A172 (cell line): ENCODE measurements at places on chromosomes 1 and 21. TPM values are rescaled to one million over a fixed set of nuclear protein-coding genes. Genes with fewer than 3 reads are reported as not detected.

DNA sequence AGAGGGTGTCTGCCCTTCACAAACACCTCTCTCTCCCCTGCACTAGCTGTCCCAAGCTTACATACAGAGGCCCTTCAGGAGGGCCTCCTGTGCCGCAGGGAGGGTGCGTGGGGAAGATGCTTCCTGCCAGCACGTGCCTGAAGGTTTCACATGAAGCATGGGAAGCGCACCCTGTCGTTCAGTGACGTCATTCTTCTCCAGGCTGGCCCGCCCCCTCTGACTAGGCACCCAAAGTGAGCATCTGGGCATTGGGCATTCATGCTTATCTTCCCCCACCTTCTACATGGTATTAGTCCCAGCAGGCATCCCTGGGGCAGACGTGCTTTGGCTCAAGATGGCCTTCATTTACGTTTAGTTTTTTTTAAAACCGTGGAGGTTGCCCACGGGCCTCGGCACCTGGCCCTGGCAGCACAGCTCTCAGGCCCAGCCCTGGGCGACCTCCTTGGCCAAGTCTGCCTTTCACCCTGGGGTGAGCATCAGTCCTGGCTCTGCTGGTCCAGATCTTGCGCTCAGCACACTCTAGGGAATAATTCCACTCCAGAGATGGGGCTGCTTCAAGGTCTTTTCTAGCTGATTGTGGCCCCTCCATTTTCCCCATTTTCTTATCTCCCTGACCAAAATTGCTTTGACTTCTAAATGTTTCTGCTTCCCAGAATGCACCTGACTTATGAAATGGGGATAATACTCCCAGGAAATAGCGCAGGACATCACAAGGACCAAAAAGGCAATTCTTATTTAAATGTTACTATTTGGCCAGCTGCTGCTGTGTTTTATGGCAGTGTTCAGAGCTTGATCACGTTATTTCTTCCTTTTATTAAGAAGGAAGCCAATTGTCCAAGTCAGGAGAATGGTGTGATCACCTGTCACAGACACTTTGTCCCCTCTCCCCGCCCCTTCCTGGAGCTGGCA is 6.1 kb downstream of the NPPA start:
- DNase-seq = no peak

GRCh38 chr1:110083061-110083865 is 12.8 kb upstream of the ALX3 start:
- no peak for DNase-seq

DNA sequence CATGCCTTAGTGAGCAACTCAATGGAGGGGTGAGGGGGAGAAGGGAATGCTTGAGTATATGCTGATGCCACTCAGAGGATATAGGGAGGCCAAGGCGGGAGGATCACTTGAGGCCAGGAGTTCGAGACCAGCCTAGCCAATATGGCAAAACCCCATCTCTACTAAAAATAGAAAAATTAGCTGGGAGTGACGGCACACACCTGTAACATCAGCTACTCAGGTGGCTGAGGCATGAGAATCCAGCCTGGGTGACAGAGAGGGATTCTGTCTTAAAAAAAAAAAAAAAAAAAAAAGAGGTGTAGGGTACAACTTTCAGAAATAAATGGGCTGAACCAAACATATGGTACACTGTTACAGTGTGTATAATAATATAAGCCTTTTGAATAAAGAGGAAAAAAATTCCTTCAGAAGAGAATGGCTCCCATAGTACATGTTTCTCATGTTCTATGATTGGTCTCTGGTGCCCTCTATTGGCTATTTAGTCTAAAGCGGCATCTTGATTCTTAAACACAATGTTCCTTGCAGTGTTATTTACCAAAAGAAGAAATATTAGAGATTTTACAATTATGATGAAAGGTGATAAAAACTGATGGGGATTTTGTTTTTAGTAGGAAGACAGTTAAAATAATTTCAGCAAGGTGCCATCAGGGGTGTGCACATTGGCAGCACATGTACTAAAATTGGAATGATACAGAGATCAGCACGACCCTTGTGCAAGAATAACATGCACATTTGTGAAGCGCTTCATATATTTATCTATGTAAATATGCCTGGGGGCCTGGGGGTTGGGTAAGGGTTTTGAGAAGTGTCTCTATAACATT is 109.8 kb downstream of the PATJ start:
- DNase-seq = peak; percentile 62

GRCh38 chr1:31800674-31800967 is 15.2 kb downstream of the SPOCD1 start:
- DNase-seq = no peak

DNA sequence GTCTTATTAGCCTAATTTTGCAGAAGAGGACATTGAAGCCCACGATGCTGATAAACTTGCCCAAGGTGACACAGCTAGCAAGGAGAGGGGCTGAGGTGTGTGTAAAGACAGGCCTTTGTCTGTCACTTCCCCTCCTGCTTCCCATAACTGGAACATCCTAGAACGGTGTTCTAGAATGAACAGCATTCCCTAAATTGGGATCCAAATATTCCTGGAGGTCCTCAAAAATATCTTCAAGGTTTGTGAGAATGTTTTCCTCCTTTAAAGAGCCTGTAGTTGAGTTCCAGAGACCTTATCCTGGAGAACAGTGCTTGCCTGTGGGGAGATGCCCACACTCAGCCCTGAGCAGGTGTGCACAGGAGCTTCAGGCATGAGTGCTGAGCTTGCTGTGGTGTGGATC is 41.5 kb upstream of the SAMD13 start:
- DNase-seq = no peak

GRCh38 chr1:243528459-243529121 is 272.7 kb downstream of the SDCCAG8 start:
- DNase-seq = no peak

- DNase-seq = peak; percentile 35
Measured at GRCh38 chr1:111516005-111516535, 12.6 kb upstream of the ADORA3 start.

- DNase-seq = no peak
Measured at GRCh38 chr1:86149591-86149990, 7.0 kb downstream of the COL24A1 start.

DNA sequence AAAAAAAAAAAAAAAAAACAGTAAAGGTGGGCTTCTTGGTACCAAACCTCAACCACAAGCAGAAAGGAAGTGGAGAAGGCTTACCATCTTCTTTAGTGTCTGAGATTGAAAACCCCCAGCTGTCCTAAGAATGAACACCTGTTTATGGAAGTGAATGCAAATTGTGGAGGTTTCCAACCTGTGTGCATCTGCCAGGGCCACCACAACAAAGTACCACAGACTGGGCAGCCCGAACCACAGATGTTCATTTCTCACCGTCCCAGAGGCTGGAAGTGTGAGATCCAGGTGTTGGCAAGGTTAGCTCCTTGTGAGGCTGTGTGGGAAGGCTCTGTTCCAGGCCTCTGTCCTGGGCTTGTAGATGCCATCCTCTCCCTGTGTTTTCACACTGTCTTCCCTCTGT is 348.7 kb downstream of the SETD4 start:
- DNase-seq = no peak

DNA sequence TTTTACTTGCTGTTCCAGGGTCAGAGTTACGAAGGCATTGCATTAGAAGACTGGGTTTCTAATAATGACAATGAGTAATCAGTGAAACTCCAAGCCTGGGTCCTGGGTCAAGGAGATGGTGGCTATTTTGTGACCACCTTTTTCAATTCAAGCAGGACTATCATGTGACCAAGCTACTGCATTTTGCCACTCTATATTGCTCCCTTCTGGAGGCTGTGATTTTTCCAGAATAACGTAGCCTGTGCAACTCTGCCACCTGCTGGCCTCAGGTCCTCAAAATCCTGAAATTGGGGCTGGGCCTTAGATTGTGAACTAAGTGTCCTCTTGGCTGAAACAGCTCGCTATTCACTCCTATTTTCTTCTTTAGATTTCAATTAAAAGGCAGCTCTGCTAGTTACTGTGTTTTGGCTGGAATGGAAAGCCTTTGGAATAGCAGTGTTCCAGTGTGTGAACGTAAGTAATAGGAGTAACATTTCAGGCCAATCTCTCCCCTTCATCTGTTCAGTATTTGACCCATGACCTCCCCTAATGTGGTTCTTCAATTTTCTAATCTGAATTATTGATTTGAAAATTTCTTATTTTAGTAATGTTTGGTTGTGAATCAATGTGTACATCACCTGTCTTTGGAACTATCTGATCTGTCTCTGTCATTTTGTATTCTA is 52.9 kb upstream of the CD46 start:
- DNase-seq = peak; percentile 66

DNA sequence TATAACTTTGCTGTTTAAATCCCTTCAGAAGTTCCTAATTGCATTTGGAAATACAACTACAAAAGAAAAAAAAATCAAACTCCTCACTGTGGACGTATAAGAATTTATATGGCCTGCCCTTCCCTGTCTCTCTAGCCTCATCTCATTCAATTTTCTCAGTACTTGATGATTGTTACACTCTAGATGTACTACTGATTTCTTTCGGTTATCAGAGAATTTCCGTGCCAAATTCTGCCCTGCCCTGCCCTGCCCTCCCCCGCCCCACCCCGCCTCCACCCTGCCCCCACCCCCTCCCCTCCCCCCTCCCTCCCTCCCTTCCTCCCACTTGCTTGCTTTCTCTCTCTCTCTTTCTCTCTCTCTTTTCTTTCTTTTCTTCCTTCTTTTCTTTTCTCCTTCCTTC is 71.7 kb upstream of the MPC2 start:
- no peak for DNase-seq

- DNase-seq = no peak
Measured at GRCh38 chr21:33988237-33989017, 72.8 kb upstream of the ATP5PO start.

DNA sequence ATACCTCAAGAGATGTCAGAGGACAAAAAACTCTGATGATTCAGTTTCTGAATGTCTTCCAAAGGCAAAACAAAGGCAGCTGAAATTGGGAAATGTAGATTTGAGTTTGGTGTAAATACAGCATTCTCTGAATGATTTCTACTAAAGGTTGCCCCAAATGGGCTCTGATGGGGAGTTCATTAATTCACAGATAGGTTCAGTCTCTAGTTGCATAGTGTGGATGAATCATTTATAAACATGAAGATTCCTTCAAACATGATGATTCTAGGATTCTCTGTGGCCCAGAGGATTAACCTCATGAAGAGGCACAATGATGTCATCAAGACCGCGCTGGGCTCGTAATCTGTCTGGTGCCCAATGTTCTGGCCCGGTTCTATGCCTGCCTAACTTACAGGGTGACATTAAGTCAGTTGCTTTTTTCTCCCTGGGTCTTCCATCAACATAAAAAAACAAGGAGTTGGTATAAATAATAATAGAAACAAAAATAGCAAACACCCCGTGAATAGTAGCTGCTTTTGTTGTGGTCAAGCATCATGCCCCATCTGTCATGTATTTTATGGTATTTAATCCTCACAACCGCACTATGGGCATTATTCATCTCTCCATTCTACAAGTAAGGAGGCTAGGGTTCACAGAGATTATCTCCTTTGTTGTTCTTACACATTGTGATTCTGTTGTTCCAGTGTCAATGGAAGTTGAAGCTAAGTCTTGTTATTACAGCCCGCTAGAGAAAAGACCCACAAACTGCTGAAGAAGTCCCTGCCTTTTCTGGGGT is 509.6 kb upstream of the USP24 start:
- DNase-seq = peak; percentile 84

DNA sequence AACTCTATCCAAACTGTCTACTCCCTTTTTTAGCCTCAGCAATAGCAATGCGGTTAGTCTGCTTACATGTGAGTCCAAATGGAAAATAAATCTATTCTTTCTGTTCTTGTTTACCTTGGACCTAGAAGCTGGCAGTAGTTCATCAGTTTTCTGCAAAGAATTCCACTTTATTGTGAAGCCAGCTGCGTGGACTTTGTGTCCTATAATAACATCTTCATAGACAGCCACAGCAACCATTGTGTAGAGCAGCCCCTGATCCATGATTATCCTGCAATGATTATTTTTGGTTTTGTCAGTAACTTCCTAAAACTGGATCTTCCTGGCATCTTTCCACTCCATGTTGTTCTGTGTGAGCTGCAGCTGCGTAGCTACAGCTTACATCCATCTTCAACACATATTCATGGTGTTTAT is 408.7 kb downstream of the NUF2 start:
- DNase-seq = no peak

DNA sequence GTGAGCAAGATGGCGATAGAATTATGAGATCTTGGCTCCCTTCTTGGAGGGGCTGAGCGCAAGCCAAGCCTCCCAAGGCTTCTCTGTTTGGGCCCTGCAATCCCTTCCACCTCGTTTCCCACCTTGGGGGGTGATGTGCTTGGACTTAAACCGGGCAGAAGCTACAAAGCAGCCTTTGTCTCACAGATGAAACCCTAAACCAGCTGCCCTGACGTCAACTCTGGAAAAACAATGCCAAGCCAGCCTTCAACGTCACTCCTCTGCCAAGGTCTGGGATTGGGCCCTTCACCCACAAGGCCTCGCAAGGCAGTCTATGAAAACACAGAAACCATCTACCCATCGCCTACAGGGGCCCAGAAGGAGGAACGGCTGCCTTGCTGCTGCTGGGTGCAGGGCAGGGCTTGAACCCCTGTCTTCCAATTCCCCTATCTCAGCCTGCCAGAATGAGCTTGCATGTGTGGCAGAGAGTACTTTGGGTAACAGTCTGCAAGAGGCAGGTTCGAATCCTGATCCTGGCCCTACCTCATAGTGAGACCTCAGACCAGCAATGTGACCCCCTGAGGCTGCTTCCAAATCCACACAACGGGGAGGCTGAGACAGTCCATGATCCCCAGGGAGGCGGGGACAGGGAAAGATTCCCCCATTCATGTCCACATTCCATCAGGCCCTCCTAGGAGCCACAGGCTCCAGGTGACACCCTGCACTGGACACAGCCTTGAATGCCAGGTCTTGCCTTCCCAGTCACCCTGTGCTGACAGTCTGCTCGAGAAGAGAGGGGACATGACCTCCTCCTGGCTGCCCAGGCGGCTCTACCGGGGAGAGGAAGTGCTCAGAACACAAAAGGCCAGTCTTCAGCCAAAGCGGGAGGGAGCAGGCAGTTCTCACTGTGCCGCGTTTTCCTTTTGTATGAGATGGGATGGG is 15.0 kb downstream of the IFFO2 start:
- no peak for DNase-seq

DNA sequence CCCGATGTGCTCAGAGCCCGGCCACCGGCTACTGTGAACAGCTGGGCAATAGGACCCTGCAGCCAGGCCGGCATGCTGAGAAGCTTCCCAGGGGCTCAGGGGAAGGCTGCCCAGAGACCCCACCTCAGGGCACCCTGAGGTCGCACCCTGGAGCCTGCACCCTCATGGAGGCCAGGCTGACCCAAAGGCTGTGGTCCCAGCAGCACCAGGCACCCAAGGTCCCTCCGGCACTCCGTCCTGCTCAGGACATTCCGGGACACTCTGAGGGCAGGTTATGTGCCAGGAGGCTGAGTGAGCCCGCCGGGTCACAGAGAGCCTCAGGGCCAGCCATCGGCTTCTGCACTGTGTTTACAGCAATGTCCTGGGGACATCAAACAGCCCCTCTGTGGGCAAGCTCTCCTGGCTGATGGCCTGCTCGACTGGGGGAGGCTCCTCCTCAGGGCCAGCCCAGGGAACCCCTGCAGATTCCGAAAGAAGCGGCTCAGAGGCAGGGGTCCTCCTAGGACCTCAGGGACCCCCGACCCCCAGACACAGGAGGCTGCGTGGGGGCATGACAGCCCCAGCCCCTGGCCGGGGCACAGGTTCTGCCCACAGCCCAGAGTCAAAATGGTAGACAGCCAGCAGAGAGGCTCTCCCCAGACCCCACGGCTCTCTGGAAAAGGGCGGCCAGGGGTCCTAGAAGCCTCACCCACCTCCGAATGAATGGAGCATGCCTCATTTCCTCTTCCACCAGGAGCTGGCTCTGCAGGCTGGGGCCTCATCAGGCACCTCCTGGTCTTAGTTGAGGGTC is 8.2 kb downstream of the SLC19A1 start:
- DNase-seq = no peak

HLCS gene
- 39.5 and 44.3 TPM in 2 replicates for total RNA-seq

ASCL5 gene
- not detected in 2 replicates for total RNA-seq

SPATA6 gene
- total RNA-seq = 0.55 and 1.2 TPM in 2 replicates

LDLRAD2 gene
- total RNA-seq = not detected in 2 replicates

ASPM gene
- total RNA-seq = 77.6 and 80.0 TPM in 2 replicates

ZYG11B gene
- 24.3 and 27.6 TPM in 2 replicates for total RNA-seq

TNFRSF14 gene
- 0.05 and 0.10 TPM in 2 replicates for total RNA-seq
